ENCODE measurements at places on chromosomes 4 and X.
A peak's percentile ranks its signal among the peaks of the same experiment; 100 is the strongest.

DNA sequence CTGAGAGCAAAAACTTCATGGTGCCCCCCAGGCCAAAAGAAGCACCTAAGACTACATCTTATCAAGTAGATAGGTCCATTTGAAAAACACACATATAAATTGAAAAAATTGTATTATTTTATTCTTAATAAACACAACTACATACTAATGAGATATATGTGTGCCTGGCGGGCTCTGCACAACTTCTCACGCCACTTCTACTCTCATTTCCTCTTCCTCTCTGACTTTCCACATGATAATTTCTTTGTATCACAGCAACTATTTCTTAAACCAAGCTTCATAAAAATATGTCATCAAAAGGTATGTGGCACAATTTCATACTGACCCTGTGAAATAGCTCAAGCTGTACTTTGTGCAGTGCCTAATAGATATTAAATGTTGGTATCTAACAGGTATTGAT lies 10.7 kb upstream of the NPY2R start:
- no peak for DNase-seq

DNA sequence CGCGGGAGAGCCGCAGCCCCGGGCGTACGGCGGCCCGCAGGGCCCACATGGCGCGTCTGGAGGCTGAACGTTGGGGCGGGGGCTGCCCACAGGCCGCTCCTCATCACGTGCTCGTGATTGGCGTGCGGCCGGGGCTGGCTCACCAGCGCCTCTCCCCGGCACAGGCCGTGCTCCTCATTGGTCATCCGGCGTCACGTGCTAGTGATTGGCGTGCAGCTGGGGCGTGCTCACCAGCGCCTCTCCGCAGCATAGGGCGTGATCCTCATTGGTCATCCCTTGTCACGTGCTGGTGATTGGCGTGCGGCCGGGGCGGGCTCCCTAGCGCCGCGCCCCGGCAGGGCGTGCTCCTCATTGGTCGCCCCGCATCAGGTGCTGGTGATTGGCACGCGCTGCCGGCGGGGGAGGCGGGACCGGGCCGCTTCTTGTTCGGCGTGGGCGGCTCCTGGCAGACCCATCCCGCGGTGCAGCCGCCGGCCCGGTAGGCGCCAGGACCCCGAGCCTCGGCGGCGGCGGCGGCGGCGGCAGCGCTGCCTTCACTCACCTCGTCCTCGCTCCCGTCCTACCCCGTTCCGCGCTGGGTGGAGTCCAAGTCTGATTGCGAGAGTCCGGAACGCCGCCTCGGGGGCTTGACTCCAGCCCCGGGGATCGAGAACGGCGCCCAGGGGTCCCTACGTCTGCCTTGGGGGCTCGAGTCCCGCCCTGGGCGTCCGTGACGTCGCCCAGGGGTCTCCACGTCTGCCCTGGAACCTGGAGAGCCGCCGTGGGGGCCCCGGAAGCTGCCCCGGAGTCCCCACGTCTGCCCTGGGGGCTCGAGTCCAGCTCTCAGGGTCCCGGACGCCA lies at the start of gene GTPBP6:
TSS of gene GTPBP6 (minus strand) at position 58 of the 840 bp plus-strand sequence. CDS start at position 49, 9 bp downstream.
- no peak for DNase-seq

DNA sequence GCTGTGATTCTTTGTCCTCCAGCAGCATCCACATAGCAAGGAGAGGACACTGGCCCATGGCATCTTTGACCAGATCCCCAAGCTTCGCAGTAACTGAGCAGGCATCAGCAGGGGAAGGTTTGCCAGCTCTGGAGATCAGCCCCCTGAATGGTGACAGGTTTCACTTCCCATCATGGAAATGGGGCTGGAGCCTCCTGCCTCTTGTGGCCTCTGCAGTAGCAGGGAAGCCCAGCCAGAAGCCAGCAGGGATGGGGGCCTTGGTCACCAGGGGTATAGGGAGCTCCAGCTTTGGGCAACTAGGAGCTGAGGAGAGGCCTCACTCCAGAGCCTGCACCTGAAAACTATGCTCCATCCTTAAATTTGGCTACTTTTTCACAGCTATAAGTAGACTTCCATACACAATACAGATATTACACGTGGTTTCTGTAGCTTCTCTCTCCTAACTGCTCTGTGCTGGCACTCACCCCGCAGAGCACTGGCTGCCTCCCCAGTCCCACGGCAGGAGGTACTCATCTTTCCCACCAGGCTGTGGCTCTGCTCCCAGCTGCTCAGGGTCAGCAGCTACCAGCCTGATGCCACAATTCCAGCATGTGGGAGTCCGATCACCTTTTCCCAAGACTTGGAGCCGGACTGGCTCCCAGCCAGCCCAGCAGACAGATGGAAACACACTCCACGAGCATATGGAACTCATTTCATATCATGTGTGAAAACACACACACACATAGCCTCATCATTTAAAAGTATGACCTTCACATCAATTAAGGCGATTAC lies 2.8 kb downstream of the TMEM271 start:
- no peak for DNase-seq

GRCh38 chr4:76197031-76197743 lies 16.4 kb downstream of the SCARB2 start:
- no peak for DNase-seq

- DNase-seq = no peak
Observed at GRCh38 chr4:180664766-180665368, 1578.3 kb upstream of the TENM3 start.

DNA sequence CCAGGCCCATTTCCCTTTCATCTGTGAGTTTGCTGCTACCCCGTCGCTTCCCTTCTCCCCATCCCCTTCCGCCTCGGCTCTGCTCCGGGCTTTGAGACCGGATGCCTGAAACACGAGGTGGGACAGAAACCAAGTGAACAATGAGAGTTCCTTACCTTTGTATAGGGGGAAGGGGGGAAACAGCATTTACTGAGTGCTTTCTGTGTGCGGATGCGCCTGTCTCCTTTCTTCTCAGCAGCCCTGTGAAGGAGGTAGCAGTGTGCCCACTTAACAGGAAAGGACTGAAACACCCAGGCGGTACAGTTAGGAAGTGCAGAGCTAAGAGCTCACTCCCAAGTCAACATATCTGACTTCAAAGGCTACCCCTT lies 43.2 kb upstream of the TMSB15B start:
- no peak for DNase-seq

DNA sequence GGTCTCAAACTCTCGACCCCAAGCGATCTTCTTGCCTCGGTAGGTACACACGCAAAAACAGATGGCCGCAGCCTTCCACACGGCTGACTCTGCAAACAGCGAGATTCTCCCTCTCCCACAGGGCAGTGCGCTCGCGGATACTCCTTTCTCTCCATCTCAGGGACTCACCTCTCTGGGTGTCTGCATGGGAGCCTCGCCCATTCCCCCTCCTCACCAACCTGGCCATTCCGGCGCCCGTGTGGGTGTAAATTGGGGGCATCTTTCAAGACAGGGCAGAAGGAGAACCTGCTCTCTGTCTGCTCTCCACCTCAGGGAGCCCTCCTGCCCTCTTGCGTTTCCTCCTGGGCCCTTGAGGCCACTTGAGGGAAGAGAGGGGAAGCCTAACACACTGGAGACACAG lies 4.4 kb downstream of the CTAG2 start:
- no peak for DNase-seq

GRCh38 chrX:143633461-143634308 lies 2.2 kb downstream of the SLITRK4 start:
- no peak for DNase-seq

- DNase-seq = no peak
Observed at GRCh38 chr4:19936476-19936875, 315.2 kb upstream of the SLIT2 start.

GRCh38 chrX:148905400-148905799 lies 405.0 kb downstream of the AFF2 start:
- DNase-seq = no peak

- DNase-seq = no peak
Observed at GRCh38 chr4:32700838-32701237, 1980.7 kb downstream of the PCDH7 start.

DNA sequence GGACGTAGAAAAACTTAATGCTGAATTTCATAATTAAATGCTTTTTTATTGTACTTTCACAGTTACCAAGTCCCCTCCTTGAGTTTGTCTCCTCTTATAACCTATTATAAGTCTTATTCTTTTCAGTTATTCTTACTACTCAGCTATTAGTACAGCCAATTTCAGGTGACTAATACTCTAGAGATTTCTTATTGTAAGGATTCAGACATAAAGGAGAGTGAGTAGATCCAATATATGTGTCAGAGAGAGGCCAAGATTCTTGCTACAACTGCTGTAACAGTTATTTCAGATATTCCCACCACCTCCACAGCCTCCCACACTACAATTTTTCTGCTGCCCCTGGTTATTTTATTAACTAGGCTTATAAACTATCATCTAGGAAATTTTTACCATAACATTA lies 274.5 kb downstream of the GPAT3 start:
- no peak for DNase-seq

- no peak for DNase-seq
Observed at GRCh38 chr4:38311495-38312126, 351.4 kb downstream of the PTTG2 start.

- DNase-seq = no peak
Observed at GRCh38 chr4:23023121-23023520, 330.4 kb downstream of the GBA3 start.

GRCh38 chr4:84740057-84740456 lies 157.1 kb downstream of the CDS1 start:
- no peak for DNase-seq

DNA sequence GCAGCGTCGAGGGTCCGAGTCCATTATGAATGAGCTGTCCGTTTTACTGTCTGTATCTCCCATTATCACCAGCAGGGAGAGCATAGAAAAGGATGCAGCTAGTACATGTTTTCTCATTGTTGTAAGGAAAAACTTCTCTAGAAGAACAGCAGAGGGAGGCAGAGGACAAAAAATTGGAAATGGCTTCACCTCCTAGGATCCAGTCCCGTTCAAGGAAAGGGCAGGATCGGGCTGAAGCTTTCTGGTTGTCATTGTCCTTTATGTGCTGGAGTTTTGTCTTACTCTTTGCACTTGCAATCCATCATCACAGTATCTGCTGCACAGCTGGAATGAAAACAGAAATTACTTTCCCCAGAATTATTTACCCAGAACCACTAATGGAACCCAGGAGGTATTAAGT lies 14.7 kb downstream of the NDP start:
- DNase-seq = no peak

- DNase-seq = no peak
Observed at GRCh38 chr4:54041933-54042332, 22.5 kb downstream of the CHIC2 start.

DNA sequence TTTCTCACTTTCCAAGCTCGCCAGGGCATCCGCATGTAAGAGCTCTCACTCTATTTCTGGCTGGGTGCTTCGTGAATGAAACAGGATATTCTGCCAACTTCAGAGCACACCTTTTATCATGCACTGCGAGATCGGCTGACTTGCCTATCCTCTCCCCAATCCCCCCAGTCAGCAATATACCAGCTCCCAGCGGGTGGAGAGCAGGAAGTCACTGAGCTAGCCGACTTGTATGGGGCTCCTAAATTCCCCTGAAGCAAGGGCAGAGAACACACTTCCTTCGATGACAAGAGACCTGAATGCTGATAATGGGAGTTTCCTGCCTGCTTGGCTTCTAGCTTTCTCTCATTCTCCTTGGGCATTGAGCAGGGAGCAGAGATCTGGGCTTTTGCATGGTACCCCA lies 33.8 kb upstream of the MAMLD1 start:
- no peak for DNase-seq

GRCh38 chr4:55358668-55359067 lies 12.6 kb downstream of the SRD5A3 start:
- DNase-seq = peak; percentile 17

GRCh38 chr4:141759796-141760425 lies 123.5 kb downstream of the IL15 start:
- DNase-seq = no peak
